ENCODE measurements at places on chromosomes 6 and 20. TPM values are rescaled to one million over a fixed set of nuclear protein-coding genes. Genes with fewer than 3 reads are reported as not detected.

Gene COL9A1
- 44.0 TPM for polyA plus RNA-seq

- peak; percentile 42 for DNase-seq
Observed at GRCh38 chr20:62929051-62929538, 2.8 kb upstream of the DIDO1 start.

DNA sequence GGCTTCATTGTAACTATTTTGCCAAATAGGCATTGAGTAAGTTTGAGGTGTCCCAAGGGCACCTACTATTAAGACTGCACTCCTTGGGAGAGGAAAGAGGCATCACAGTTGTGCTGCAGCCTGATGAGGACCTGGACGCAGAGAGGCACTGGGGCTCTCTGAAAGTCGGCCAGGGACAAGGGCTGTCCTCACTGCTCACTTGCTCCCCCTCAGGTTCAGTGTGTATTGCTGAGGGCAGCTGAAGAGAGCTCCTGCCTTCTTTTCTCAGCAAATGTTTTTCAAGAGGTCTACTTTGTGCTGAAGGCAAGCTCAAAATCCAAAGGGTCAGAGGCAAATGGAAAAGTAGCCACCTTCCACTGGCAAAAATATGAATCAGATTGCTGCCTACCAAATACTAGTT, 331.8 kb downstream of the RIMS1 start:
- DNase-seq, result peak; percentile 4

DNA sequence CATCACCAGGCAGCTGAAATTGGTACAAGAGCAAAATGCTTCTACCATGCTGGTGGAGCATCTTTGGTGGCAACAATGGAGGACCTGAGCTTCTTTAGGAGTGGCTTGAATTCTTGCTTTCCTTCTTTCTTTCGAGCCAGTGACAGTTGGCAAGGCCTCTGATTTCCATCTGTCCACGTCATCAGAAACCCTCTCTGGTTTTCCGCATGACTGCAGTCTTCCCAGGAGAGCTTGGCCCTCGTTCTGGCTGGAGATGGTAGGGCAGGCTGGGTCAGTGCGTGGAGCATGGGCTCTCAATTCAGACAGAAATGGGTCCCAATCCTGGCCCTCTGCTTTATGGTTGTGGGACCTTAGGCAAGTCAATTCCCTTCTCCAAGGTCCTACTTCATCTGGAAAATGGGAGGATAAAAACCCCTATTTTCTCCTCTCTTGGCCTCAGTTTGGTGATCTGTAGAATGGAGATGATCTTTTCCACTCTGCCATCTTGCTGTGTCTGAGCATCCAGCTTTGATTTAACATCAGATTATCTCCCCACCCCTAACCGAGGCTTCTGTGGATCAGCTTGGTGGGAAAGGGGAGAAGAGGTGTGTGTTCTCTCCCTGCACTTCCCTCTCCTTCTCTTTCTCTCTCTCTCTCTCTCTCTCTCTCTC, 3.6 kb upstream of the BPIFB1 start:
- DNase-seq, result no peak

DNA sequence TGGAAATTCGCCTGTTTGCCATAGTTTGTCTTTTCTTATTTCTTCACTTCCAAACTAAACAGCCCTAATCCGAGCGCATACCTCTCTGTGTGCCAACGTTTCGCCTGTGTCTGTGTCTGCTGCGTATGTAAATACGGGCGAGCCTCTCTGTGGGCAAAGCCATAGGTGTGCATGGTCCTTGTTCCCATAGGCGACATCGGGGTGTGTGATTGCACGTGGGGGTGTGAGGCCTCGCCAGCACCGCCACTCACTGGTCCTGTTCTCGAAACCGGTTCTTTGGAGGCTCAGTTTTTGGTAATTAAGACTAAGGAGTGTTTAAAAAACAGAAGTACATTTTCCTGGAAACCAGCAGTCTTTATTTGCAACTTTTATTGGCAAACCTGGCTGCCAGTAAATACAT, 6.0 kb upstream of the FOXC1 start:
- no peak for DNase-seq

- DNase-seq, result no peak
Observed at GRCh38 chr6:107763946-107764345, 60.2 kb downstream of the SCML4 start.

- DNase-seq, result no peak
Observed at GRCh38 chr6:11604215-11604614, 66.7 kb downstream of the TMEM170B start.

GRCh38 chr6:99080191-99080590, 132.4 kb upstream of the FBXL4 start:
- DNase-seq, result no peak

Gene IMPG1
- polyA plus RNA-seq, result 1.7 TPM

Gene PTCRA
- 0.23 TPM for polyA plus RNA-seq

Gene ADGRF5
- polyA plus RNA-seq, result 24.4 TPM

Gene PROKR2
- not detected for polyA plus RNA-seq

DNA sequence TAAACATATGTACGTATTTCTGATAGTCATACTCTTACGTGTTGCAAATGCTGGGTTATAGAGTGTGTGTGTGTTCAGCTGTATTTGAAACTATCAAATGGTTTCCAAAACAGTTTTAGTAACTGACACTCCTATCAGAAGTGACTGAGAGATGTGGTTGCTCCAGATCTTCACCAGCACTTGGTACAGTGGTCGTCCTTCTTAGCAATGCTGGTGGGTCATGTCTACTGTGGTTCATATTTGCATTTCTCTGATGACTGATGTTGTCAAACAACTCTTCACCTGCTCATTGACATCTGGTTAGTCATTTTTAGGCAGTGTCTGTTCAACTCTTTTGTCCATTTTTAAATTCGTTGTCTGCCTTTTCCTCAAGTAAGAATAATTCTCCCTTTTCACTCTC, 259.3 kb downstream of the KIF16B start:
- DNase-seq, result no peak

GRCh38 chr6:154515826-154516225, 5.3 kb upstream of the CNKSR3 start:
- DNase-seq, result no peak

- no peak for DNase-seq
Observed at GRCh38 chr6:21265730-21266044, 327.9 kb upstream of the SOX4 start.

DNA sequence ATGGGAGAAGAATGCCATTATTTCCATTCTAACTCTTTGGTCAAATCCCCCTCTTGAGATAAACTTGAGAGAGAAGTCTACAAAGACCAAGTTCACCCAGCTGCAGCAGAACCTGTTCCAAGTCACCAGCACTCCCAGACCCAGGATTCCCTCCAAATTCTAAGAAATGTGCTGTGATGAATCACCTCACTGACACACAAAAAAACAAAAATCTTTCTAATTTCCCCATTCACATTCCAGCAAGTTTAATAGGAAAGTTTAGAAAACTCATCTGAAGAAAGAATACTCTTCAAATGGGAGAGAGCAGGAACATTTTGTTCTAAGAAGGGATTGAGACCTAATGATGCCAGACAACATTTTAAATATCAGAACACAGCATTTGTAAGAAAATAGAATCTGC, 213.6 kb upstream of the PLCB4 start:
- no peak for DNase-seq

DNA sequence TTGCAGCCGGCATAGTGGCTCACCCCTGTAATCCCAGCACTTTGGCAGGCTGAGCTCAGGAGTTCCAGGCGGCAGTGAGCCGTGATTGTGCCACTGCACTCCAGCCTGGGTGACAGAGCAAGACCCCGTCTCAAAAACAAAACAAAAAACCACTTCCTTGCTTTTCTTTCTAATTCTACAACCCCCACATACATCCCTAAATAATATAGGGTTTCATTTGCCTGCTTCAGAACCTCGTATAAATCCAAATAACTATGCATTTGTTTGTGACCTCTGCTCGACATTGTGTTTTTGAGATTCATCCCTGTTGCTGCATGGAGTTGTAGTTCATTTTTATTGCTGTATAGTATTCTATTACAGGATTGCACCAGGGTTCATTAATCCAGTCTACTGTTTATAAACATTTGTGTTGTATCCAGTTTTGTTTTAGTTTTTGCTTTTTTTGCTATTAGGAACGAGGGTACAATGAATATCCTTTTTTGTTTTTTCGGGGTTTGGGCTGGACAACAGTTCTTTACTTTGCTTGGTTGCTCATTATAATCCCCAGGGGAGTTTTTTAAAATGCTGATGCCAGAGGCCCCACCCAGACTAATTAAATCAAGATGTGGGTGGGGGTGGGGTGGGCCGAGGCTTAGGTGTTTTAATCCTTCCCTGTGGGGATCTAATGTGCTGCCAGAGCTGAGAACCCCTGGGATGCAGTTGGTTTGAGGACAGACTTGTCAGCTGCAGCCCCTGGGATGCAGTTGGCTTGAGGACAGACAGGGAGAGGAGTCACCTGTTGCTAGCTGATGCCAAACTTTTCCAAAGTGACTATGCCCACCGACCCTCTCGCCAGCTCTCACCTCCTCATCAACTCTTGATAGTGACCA, 2.4 kb upstream of the SNAI1 start:
- DNase-seq, result no peak

- DNase-seq, result no peak
Observed at GRCh38 chr6:157398151-157398550, 17.2 kb downstream of the ZDHHC14 start.

- no peak for DNase-seq
Observed at GRCh38 chr6:150327117-150327774, 41.6 kb upstream of the IYD start.

- DNase-seq, result no peak
Observed at GRCh38 chr6:163001330-163001729, 273.6 kb downstream of the PACRG start.

DNA sequence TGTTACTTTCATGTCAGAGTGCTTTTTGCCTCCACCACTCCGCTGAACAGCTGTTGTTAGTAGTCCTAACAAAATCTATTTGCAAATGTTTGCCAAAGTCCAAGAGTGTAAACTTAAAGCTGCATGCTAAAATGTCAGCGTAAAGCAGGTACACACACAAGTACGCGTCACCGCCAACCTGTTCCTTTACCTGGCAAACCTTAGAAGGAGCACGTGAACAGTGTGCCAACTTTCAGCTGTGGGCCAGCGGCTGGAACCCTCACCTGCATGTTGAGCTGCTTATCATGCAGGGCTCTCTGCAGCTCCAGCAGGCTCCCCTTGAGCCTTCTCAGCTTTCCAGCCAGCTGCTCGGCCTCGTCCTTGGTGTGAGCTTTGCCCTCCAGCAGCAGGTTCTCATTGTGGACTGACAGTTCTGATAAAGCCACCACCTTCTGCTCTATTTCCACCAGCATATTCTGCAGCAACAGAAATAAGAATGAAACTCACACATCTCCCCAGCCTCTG, 359.3 kb downstream of the SYNE1 start:
- DNase-seq, result no peak

DNA sequence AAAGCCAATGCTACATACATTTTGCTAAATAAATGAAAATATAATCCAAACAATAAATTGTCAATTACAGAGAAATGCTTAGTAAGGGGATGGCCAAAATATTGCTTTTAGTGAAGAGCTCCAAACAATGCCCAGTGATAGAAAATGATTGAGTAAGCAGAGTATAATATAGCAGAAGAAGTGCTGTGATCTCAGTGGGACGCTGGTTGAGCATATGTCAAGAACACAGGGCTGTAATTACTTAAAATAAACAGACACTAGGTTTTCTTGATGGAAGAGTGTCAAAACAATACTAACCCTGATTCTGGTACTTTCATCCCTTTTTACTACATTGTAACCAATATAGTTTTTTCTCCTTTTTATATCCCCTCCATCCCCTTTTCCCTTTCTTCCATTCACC, 150.3 kb downstream of the GRIK2 start:
- DNase-seq, result no peak

Gene OARD1
- polyA plus RNA-seq, result 67.2 TPM

DNA sequence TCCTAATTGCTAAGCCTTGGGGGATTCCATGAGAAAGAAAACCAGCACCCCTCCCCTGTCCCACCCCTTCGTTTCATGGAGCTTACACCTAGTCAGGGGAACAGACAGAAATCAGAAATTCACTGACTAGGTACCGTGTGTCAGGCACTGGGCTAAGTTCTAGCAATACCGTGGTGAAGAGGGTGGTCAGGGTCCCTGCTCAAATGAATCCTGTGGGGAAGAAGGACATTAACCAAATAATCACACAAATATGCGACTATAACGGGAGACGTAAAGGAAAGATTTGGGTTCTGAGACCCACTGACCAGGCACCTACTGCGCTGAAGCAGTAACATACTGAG, 65.1 kb upstream of the TOP1 start:
- DNase-seq, result no peak

Gene RRP36
- polyA plus RNA-seq, result 54.1 TPM

DNA sequence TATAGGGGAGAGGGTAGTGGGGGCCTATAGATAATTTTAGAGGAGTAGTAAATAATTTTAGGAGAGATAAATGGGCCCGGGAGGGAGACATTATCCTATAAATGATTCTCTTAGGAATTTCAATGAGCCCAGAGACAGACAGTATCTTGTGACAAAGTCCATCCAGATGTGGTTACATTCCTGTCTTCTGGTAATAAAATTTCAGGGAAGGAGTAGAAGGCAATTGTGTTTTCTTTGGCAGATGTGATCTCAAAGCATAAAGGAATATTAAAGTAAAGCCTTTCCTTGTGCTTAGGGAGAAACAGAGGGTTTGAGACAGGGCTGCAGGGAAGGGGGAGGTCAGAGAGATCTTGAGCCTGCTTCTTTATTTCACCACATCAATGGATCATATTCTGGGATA, 979.8 kb upstream of the GJE1 start:
- no peak for DNase-seq

- no peak for DNase-seq
Observed at GRCh38 chr20:15171016-15171415, 833.6 kb upstream of the FLRT3 start.

Gene HSP90AB1
- 1,145 TPM for polyA plus RNA-seq

GRCh38 chr6:101444717-101445116, 51.2 kb downstream of the GRIK2 start:
- DNase-seq, result no peak

GRCh38 chr6:37077191-37077904, 71.9 kb downstream of the FGD2 start:
- DNase-seq, result no peak

DNA sequence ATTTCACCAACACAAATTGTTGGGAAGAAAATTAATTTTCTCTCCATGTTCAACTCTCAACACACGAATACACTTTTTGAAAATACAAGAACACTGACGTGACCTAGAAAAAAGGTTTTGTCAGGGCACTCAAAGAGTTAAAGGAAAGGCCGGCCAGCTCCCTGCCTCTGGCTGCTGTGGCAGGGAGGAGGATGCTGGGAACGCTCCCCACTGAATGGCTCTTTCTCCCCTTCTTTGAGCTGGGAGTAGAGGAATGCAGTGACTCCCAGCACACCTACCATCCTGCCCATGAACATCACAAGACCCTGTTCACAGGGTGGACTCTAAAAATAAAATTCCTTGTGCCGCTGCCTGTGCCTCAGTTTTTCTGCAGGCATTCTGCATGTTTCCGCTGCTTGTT, 47.0 kb downstream of the MAP3K5 start:
- DNase-seq, result no peak

- DNase-seq, result no peak
Observed at GRCh38 chr6:11586117-11586516, 48.6 kb downstream of the TMEM170B start.

- DNase-seq, result no peak
Observed at GRCh38 chr6:33175436-33176069, 16.7 kb downstream of the COL11A2 start.

Gene EXOC2
- polyA plus RNA-seq, result 20.4 TPM

GRCh38 chr6:14316651-14317386, 199.2 kb downstream of the CD83 start:
- peak; percentile 83 for DNase-seq

- DNase-seq, result no peak
Observed at GRCh38 chr6:4364172-4364571, 228.8 kb upstream of the ECI2 start.

Gene OR2H1
- not detected for polyA plus RNA-seq

Gene FAM162B
- polyA plus RNA-seq, result 5.6 TPM
